ENCODE measurements at places on chromosomes 7 and 10.

DNA sequence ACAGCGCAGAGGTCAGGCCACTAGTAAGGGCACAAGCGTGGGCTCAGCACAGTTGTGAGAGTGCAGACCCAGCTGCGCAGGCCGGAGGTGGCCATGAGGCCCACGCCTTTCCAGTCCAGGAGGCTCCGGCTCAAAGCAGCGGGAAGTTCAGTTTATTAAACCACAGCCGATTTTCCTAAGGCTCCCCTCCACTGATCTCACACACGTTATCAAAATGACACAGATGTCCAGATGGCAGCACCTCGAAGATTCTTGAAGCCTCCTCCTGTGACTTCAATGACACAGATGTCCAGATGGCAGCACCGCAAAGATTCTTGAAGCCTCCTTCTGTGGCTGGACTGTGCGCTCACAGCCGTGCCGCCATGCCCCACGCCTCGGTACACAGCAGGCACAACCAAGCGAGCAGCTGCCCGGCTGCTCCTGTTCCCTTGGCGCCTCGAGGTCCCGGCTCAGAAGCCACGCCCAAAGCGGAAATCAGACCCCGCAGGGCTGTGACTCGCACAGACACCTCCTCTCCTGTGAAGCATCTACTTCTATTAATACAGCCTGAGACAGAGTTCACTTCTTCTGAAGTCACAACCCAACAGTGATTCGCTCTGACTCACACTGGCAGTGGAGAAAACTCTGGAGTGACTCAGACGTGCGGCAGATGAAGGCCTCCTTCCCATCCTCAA lies 122.7 kb downstream of the MAD1L1 start:
- DNase-seq = peak; percentile 55

DNA sequence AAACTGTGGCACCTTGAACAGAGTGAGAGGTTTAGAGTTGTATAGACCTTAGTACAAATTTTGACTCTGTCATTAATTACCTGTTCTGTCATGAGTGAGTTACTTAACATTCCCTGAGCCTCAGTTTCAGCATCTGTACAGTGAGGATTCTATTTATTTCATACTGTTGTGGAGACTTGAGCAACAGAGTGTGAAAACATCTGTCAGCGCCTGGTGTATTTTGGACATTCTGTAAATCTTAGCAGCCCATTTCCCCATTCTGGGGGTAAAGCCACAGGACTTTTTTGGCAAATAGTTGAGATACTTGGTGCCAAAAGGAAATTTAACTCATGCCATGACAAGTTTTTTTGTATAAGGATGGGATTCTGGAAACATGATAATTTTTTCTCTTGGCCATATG lies 94.8 kb downstream of the AUTS2 start:
- no peak for DNase-seq

DNA sequence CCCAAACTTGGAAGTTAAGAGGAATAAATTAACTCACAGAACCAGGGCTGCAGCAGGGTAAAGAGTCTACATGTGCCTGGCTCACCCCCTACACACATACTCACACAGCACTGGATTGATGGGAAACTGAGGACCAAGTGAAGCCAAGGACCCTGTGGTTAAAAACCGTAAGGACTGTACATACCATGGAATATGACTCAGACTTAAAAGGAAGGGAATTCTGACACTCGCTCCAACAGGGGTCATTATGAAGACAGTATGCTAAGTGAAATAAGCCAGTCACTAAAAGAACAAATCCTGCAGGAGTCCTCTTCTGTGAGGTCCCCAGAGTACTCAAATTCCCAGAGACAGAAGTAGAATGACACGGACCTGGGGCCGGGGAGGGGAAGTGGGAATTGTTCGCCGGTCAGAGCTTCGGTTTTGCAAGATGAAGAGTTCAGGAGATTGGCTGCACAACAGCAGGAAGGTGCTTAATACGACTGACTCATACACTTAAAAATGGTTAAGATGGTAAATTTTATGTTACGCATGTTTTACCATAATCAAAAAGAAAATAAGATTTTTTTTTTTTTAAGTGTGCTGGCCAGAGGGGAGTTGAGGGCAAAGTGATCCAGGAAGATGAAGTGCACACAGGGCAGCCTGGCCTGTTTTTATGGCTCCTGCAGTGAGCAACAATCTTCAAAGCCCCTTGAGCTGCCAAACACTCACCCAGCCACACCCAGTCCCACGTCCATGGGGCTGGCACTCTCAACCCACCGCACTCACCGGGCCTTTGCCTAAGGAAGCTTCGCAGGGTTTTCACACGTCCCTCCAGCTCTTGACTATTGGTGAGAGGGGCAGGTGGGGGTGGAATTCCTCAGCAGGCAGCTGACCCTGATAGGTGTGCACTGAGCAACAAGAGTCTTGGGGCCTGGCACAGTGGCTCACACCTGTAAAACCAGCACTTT lies 26.4 kb downstream of the DRGX start:
- no peak for DNase-seq

GRCh38 chr10:43390759-43391158 lies 18.2 kb downstream of the HNRNPF start:
- no peak for DNase-seq

- DNase-seq = no peak
Observed at GRCh38 chr10:121774813-121775212, 153.0 kb downstream of the ATE1 start.

DNA sequence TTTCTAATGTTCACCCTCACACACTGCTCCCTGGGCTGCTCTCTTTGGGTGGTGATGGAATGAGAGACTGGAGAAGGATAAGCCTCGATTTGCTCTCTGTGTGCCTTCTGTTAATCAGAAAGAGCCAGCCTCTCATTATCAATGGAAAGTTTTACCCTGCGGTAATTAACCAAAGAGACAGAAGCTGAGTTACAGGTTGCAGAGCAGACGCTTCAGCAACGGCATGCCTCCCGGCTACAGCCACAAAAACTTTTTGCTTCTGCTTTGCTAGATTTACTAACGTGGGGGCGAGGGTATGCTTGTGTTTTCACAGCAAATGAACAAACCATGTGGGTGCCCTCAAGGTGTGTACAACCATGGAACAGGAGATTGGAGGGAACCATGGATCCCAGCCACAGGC lies 18.0 kb downstream of the GIMAP4 start:
- no peak for DNase-seq

DNA sequence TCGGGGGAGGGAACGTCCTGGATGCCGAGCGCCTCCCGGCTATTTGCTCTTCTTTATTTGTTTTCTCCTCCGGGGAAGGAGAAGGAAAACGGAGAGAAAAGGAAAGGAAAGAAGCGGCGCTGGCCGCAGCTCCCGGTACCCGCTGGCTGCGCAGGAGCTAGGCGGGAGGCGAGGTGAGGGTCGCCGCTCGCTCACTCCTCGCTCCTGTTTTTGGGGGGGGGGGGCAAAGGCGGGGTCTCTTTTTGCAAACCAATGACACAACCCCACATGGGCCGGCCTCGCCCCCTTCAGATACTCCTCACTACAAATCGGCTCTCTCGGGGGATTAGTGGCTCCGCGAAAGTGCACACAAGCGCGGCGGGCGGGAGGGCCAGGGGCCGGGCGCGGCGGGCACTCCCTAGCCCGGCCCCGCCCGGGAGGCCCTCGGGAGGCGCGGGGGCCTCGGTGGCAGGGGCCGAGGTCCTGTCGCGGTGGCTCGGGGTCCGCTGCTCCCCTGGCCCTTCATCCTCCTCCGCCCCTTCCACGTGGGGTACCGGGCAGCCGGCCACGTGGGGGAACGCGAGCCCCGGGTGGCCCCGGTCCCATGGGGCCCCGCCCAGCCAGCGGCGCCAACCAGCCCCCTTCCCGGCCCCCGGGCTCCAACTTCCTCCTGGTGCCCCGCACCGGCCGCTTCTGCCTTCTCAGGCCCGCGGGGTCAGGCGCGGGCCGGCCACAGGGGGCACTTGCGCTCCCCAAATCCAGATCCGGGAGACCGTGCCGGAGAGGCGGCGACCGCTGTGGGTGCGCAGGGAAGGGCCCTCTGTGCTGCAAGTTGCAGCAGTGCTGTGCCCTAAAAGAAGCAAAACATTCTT lies 718 bp upstream of the CTBP2 start:
- no peak for DNase-seq

GRCh38 chr10:124032971-124033886 lies 60.2 kb downstream of the CHST15 start:
- DNase-seq = no peak

Measured in activated CD8-positive, alpha-beta memory T cell treated with anti-CD3 and anti-CD28 coated beads, Interleukin-2, amount 50 U/mL, for 4 hours (primary cell).